ENCODE measurements at places on chromosomes 12 and 14.

GRCh38 chr14:66708267-66708666, 200.3 kb downstream of the GPHN start:
- DNase-seq: no peak

DNA sequence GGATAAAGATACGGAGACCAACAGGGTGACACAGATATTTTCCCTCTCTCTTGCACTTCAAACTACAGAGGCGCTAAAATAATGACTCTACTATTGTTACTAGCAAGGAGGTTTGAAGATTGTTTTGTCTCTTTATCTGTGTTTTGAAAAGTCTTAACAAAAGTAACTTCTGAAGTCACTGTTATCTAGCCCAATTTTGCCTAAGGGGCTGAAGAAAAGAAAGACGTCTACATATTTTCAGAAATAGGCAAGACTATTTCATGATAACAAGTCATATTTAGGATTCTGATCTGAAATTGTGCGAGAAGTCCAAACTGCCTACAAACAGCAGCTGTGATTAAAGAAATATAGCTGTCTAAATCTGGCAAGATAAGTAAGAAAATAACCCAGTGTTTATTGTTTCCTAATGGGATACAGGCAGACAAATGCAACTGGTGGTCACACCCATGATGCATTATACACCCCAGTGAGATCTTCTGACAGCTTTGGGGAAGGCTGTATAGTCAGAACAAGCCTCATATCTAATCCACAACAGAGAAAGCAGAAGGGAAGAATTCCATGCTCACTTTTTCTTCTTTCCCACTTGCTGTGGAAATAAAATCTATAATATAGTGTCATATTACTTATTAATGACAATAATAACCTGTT, 226.9 kb upstream of the ARID2 start:
- no peak for DNase-seq

- no peak for DNase-seq
These were observed 157.1 kb upstream of the CCND2 start for GRCh38 chr12:4116251-4117111.

DNA sequence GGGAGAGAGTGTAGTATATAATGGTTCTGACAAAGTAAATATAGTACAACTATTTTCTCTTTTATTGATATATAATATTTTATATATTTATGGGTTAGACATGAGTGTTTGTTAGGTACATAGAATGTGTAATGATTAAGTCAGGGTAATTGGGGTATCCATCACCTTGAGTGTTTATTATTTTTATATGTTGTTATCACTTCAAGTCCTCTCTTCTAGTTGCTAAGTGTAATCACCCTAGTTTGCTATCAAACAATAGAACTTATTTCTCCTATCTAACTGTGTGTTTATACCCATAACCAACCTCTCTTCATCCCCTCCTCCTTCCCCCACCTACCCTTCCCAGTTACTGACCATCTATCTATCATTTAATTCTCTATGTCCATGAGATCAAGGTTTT, 64.2 kb downstream of the BRMS1L start:
- no peak for DNase-seq

DNA sequence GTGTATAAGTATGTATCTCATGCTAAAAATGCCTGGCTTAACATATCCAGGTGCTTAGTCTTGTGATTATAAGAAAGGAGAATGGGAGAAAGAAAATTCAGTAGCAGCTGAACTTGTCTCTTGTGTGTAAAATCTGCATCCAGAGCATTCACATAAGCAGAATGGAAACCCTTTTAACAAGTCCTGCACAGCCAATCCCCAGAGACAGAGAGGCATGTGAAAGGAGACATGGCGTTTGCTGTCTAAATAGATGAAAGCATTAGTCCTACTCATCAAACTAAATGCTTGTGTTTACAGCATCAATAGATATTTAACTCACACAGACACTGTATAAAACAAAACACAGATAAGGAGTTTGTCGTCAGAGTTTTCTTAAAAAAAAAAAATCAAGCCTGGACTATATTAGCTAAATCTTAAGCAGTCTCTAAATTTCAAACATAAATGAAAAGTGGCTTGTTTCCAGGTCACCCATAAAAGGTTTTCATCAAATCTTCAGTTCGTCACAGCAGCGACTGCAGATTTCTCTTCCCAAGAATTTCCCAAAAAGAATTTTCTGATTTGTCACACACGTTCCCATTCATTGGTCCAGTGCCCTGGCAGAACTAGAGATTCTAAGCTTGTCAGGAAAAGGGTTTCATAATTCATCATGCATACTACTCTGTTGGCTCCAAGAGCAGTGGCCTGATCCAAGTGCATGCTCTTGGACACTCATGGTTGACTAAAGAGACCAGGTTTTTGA, 249.2 kb downstream of the BTG1 start:
- DNase-seq: no peak

DNA sequence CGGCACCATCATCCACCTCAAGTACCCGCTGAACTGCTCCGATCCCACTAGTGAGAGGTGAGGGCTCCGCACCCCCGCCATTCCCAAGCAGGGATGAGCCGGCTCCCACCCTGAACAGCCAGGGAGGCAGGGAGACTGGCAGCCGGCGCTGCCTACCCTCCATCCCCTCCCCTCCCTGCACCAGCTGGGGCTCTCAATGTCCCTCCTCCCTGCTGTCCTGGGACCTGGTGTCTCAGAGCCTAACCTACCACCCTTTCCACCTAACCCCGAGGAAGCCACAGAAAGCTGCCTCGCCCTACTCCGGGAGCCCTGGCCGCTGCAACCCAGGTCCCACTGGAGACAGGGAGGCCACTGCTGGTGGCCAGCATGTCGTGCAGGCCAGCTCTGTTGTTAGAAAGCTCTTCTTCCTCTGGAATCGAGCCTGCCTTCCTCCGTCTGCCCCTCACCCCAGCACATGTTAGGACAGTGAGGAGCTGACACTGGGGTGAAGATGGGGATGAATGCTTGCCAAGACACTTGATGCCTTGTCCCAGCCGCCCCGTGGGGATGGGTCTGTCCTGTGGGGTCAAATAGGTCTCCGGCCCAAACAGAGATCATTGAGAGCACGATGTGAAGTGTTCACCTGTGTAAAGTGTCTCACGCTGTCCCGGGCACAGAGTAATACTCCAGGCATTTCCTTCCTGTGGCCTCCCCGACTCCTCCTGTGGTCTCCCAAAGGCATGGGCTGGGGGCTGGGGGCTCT, 1.1 kb downstream of the PTPN6 start:
- DNase-seq: no peak

- no peak for DNase-seq
These were observed 4.2 kb upstream of the TNS2 start for GRCh38 chr12:53045696-53046045.

GRCh38 chr12:54870617-54871016, 16.3 kb downstream of the MUCL1 start:
- DNase-seq: no peak

GRCh38 chr12:31386364-31386777, 60.4 kb upstream of the SINHCAF start:
- no peak for DNase-seq

GRCh38 chr14:25537846-25538455, 488.0 kb upstream of the STXBP6 start:
- peak; percentile 32 for DNase-seq

DNA sequence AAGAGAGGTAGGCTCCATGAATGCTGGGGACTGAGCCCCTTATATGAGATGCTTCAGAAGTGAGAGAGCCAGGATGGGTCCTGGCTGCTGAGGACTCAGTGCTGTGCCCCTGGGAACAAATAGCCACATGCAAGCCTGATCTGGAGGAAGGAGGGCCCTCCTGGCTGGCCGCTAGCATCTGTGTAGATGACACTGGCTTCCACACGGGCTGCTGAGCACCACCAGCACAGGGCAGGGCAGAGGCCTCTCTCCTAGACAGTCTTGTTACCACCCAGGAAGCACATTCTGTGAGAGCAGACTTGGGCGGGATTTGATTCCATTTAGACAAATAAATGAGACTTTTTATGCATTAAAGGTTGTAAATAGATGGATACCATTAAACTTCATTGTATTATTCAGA, 48.0 kb downstream of the ZNF664 start:
- no peak for DNase-seq

DNA sequence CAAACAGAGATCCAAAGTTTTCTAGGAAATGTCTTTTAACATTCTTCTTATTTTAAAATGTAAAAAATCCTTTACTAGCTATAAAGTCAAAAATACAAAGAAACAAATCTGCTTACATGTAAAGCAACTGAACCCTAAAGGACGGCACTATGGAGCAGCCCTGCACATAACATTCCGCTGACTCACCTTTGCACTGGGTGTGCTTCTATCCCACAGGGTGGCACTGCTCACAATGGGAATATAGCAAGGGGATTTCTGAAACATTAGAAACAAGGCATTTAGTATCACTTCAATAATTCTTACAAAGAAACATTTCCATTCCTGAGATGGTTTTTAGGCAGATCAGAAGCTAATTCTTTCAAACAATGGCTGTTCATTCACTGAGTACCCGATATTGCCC, 94.3 kb downstream of the C12orf42 start:
- no peak for DNase-seq

GRCh38 chr14:51981218-51981854, 8.0 kb upstream of the RTRAF start:
- DNase-seq: no peak

GRCh38 chr14:78308079-78308478, 137.9 kb downstream of the NRXN3 start:
- no peak for DNase-seq

All from D721Med (cell line).